CD4-positive, alpha-beta T cell treated with Interleukin-15 for 4 hours (primary cell): ENCODE measurements at places on chromosomes 12 and 14.

DNA sequence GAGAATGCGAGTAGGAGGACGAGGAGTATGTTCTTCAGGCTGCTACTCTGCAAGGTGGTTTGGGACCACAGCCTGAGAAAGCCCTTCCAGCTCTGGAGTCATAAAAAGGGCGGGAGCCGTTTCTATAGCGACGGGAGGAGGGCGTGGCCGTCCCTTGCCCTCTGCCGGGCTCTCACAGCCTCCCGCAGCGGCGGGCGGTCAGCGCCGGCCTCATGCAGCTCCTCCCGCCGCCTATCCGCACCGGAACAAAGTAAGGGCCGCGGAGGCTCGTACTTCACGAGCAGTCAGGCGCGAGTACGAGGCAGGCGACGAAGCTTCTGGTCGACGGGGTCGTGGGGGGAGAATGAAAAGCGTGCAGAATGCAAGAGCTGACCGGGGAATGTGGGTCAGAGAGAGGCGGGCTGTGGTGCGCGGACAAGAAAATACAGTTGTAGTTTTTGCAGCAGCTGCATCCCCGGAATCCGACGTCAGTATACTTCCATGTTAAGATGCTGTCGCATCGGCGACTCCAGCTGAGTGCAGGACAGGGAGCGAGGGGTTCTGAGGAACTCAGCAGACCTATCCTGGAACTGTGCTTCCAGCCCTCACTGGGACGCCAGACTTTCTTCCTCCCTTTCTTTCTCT, at the start of gene DYRK4:
TSS of gene DYRK4 (plus strand) at position 175 of the 624 bp plus-strand sequence. CDS start at position 213, 38 bp downstream.
- no peak for DNase-seq

GRCh38 chr12:106633451-106633823, 50.6 kb downstream of the RFX4 start:
- no peak for DNase-seq

DNA sequence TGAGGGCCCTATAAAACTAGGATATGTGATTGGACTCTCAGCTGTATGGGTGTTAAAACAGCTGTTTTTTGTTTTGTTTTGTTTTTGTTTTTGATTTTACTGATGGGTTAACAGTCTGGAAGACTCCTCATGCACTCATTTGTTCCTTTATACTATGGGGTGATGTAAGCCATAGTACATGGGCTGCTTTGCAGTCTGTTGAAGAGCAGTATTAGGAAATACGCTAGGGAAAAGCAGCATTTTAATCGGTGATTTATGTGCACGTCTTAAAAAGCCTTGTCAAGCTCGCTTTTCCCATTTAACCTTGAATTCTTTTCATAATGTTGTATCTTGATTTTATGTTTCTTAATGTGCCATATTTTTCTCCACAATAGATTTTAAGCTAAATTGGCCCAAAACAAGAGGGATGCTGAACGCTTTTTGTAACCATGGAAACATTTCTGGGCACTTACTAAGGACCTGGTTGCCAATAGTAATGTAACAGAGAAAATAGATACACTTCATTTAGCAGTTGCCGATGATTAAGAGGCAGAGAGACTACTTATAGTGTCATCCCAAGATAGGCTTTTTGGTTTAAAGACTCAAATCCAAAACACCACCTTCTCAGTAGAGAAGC, 244.0 kb downstream of the SNAPC1 start:
- no peak for DNase-seq

- DNase-seq, result no peak
Observed at GRCh38 chr12:19483727-19484126, 44.4 kb downstream of the AEBP2 start.

DNA sequence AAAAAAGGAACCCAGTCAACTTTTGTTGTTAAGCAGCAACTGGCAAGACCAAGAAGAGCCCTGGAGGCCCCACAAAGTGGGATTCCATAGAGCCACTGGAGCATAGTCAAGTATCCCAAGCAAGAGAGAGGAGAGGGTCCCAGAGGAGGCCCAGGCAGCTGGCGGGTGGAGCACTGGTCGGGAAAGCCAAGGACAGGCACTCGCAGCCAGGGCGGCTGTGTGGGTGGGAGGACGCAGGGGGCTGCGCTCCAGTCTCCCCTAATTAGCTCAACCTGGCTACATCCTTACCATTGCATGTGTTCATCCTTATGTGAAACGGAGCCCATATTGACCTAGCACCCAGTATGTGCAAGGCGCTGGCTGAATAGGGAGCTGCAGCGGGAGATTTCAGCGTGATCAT, 18.3 kb upstream of the ZFP36L1 start:
- no peak for DNase-seq

- no peak for DNase-seq
Observed at GRCh38 chr12:132163041-132163910, 19.0 kb downstream of the NOC4L start.

GRCh38 chr12:104345234-104346066, 41.9 kb downstream of the EID3 start:
- DNase-seq, result no peak

DNA sequence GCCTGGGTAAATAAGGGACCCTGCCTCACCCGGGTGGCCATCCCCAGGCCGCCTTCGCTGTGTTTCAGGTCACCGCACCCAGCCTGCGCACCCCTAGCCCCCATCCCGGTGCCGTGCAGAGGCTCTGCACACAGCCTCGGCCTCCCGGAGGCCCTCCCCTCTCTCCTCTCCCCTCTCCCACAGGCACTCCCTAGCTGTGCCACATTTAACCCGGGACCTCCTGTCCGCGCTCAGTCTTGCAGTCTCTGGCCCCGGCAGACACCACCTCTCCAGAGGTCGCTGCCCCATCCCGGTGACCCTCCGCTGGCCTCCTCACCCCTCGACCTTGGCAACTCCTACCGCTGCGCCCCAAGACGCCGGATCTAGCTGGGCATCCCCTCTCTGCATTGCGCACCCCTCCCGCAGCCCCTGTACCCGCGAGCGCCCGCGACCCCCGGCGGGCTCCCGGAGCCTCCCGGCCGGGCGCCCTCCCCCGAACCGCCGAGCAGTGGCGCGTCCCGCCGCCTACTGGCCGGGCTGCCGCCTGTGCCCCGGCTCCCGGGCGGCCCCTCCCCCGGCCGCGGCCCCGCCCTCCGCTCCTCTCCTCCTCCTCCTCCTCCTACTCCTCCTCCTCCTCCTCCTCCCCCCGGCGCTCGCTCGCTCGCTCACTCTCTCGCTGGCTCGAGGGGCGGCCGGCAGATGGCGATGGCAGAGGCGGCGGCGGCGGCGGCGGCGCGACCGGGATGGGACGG, 120.7 kb downstream of the AACS start:
- peak; percentile 7 for DNase-seq

DNA sequence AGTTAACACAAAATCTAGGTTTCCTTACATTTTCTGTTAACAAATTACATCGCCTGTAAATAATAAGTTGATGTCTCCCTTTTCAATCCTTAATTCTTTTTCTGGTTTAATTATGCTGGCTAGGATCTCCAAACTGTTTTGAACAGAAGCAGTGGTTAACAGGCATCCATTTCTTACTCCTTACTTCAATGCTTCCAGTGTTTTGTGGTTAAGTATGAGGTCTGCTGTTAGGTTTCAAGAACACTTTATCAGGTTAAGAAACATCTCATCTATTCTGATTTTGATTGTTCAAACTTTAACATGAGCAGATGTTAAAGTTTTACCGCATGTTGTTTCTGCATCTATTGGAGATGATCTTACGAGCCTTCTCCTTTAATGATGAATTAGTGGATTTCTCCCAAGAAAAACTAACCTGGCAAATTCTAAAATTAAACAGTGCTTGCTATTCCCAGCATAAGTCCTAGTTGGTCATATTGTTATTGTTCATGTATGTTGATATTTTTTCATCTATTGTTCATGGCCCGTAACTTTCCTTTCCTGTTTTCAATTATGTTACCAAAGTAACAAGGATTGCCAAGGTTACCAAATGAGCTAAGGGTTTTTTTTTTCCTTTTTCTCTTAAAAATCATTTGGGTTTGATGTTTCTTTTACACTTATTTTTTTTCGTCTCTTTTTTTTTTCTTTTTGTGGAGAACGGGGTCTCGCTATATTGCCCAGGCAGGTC, 33.4 kb downstream of the POLE start:
- no peak for DNase-seq

GRCh38 chr14:86481104-86481503, 951.2 kb downstream of the FLRT2 start:
- no peak for DNase-seq

- no peak for DNase-seq
Observed at GRCh38 chr12:128088926-128089325, 178.0 kb upstream of the TMEM132C start.

- DNase-seq, result peak; percentile 86
Observed at GRCh38 chr12:92055877-92056276, 89.8 kb downstream of the BTG1 start.

- DNase-seq, result no peak
Observed at GRCh38 chr14:55586411-55586810, 6.4 kb downstream of the KTN1 start.

- no peak for DNase-seq
Observed at GRCh38 chr12:93429852-93430251, 11.9 kb downstream of the UBE2N start.

DNA sequence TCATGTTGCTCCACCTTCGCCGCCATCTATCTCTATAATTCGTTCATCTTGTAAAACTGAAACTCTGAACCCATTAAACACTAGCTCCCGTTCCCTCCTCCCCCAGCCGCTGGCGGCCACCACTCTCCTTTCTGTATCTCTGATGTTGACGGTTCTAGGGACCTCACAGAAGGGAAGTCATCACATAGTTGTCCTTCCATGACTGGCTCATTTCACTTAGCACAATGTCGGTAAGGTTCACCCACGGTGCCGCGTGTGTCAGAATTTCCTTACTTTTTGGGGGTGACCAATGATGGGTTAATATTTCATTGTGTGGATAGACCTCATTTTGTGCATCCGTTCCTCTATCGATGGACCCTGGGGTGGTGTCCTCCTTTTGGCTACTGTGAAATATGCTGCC, 2.0 kb upstream of the CACNA2D4 start:
- no peak for DNase-seq

DNA sequence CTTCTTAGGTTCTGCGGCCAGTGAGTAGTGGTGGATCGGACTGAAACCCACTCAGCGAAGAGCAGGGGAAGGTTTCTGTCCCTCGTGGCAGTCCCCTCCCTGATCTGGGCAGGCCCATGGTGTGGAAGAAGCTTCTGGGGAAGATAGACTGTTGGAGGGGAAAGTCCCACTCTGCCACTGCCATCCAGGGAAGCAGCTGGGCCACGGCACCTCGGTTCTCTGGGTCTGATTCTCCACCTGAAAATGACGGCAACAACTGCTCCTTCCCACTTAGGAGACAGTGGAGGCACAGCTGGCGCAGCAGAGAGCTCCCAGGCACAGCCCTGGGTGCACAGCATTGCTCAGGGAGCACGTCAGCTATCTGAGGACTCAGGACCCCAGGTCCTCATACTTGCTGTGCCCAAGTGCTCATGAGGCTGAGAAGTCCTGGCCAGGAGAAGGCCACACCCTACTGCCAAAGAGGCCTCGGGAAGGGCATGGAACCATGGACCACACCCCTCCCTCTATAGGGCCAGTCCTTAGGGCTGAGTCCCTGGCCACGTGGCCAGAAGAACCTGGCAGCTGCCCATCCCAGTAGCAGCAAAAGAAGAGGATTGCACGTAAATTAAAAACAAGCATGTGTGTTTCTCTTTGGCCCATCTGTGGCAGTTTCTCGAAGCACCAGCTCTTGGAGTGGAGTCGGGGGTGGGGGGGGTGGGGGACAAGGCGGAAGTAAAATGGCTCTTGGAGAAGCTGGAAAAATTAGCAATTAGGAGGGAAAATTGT, 85.3 kb upstream of the BCL11B start:
- no peak for DNase-seq

GRCh38 chr12:23356927-23357708, 592.4 kb downstream of the SOX5 start:
- no peak for DNase-seq

GRCh38 chr14:102095871-102096568, 9.2 kb upstream of the HSP90AA1 start:
- no peak for DNase-seq

- no peak for DNase-seq
Observed at GRCh38 chr12:102069707-102070106, 7.9 kb upstream of the WASHC3 start.

- no peak for DNase-seq
Observed at GRCh38 chr14:23442721-23443356, 7.4 kb upstream of the MYH7 start.

DNA sequence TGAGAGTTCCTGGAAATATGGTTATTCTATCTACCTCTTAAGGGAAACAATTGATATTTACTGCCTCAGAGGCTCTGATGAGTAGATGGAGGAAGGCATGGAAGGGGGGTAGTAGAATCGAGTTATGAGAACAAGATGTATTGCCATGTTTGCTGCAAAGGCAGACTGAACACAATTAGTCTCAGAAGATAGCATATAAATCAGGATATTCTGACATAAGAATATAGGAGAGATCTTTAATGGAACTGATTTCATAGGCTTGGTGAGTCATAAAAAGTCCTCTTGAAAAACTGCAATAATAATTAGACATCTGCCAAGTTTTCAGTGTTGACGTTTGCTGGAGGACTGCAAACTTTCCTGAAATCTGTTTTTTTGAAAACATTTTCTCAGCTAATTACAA, 636.1 kb downstream of the TMTC2 start:
- DNase-seq, result no peak

- no peak for DNase-seq
Observed at GRCh38 chr14:92486881-92487280, 26.7 kb upstream of the RIN3 start.

GRCh38 chr12:131363393-131363792, 347.5 kb upstream of the SFSWAP start:
- DNase-seq, result no peak

DNA sequence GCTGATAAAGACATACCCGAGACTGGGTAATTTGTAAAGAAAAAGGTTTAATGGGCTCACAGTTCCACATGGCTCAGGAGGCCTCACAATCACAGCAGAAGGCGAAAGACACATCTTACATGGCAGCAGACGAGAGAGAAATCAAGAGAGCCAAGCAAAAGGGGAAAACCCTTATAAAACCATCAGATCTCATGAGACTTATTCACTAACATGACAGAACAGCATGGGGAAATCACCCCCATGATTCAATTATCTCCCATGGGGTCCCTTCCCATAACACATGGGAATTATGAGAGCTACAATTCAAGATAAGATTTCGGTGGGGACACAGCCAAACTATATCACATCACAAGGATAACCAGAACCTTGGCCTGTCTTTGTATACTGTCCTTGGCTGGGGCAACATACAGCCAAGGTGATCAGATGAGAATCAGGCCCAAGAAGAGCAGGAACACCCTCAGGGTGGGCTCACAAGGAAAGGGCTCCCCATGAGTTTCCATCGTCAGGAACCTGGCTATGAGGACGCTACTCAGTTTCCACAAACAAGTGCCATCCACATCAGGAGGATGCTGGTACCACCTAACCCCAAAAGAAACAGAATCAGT, 152.7 kb downstream of the FOXN3 start:
- DNase-seq, result no peak

DNA sequence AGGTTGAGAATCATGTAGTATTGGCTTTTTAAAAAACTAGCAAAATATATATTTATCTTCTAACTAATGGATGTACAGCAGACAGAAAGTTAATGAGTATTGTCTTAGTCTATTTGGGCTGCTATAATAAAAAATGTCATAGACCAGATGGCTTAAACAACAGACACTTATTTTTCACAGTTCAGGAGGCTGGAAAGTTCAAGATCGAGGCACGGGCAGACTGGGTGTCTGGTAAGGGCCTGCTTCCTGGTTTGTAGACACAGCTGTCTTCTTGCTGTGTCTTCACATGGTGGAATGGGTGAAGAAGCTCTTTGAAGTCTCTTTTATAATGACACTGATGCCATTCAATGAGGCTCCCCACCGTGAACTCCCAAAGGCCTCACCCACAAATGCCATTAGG, 70.1 kb upstream of the KRR1 start:
- DNase-seq, result no peak
